ENCODE measurements at places on chromosomes 2 and 18. TPM values are rescaled to one million over a fixed set of nuclear protein-coding genes. Genes with fewer than 3 reads are reported as not detected.

SIX3 gene
- not detected for total RNA-seq

FZD7 gene
- 6.8 TPM for total RNA-seq

AMER3 gene
- total RNA-seq, result not detected

MAP3K20 gene
- 20.3 TPM for total RNA-seq

CRYGD gene
- not detected for total RNA-seq

ID2 gene
- total RNA-seq, result 20.0 TPM

KRTCAP3 gene
- total RNA-seq, result 44.1 TPM

MC5R gene
- not detected for total RNA-seq

LMAN1 gene
- 76.8 TPM for total RNA-seq

MLPH gene
- 7.8 TPM for total RNA-seq

GDF7 gene
- 0.14 TPM for total RNA-seq

DCDC2C gene
- not detected for total RNA-seq

All from airway epithelial cell (primary cell).